ENCODE measurements at places on chromosomes 2 and 18.

DNA sequence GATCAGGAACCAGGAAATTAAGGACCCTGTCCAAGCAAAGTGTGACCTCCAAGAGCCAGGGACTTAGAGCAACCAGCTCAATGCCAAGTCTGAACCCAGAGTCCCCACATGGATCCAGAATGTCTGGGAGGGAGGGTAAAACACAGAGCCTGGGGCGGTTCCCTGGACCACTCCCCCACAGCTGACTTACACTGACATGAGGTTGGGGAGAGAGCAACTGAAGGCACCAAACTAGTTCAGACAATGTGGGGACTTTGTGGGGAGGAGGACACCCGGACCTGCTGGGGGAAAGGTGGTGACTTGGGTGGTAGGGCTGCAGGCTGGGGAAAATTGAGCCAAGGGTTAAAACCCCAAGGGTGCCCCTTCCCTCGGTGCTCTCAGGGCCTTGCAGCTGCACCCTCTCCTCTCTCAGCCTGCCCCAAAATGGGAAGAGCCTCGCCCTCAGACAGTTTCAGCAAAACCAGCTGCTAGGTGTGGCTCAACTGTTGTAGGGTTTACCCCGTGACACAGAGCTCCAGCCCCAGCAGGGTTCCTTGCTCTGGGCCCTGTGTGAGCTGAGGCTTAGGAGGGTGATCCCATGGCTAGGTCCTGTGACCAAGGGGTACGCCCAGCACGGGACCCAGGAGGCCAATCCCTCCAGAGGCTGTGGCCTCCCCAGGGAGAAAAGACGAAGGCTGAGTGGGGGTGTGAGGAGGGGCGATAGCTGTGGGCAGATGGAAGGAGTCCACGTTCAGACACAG lies 28.6 kb downstream of the MARCO start:
- no peak for DNase-seq

DNA sequence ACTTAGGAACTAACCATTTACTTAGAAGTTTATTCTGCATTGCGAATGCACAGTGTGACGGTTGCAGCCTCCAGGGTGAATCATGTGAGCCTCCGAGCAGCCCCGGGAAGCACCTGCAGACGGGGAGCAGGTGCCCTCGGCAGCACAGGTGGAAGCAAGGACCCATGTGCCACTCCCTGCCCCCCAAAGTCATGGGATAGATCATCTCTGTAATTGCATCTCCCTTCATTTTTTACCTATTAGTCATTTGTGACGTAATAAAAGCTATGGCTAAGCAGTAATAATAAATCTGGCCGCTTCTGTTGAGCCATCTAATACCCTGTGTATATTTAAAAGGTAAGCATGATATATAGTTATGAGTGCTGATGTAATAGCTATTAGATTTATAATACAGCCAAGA lies 97.2 kb downstream of the PTGR3 start:
- no peak for DNase-seq

DNA sequence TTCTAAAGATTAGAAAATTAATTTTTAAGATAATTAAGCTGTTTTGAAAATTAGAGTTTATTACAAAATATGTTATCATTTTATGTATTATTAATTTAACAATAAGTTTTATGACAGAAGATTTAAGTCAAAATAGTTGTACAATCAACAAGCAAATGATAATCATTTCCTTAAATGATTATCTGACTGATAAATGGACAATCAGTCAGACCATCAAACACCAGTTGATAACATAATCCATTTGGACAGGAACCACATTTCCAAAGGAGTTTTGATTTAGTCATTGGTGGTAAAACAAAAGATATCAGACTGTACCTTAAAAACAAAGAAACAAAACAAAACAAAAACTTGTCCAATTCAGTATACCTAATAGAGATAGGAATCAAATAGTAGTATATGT lies 1.9 kb downstream of the TFPI start:
- no peak for DNase-seq

DNA sequence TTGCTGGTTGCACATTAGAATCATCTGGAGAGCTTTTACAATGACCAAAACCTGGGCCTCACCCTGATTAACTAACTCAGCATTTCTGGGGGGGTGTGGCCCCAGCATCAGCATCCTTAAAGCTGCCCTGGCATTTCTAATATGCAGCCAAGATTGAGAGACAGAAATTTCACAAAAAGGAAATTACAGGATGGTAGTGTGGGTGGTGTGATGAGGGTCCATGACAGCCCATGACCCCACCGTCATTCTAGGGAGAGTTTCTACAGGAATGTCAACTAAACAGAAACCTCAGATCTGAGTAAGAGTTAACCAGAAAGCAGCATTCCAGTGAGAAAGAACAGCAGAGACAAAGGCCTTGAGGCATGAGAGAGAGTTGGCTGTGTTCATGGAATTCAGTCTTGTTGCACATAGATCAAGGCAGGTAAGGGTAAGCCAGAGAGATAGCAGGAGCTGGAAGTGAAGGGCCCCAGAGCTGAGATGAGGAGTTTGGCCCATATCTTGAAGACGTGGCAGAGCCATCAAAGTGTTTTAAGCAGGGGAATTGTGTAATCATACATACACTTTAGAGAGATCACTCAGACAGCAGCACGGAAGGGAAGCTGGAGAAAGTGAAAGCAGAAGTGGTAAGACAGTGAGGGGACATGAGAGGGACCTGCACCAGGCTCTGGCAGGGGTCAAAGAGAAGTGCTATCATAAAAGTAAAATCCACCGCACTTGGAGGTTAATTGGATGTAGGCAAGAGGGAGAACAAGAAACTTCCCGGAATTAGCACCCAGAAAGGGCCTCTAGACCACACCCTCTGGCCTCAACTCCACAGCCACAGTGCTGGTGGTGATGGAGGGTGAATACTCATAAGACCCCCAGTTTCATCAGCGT lies 7.8 kb upstream of the TRABD2A start:
- no peak for DNase-seq

GRCh38 chr18:34627137-34627920 lies 82.8 kb upstream of the DTNA start:
- DNase-seq: no peak

DNA sequence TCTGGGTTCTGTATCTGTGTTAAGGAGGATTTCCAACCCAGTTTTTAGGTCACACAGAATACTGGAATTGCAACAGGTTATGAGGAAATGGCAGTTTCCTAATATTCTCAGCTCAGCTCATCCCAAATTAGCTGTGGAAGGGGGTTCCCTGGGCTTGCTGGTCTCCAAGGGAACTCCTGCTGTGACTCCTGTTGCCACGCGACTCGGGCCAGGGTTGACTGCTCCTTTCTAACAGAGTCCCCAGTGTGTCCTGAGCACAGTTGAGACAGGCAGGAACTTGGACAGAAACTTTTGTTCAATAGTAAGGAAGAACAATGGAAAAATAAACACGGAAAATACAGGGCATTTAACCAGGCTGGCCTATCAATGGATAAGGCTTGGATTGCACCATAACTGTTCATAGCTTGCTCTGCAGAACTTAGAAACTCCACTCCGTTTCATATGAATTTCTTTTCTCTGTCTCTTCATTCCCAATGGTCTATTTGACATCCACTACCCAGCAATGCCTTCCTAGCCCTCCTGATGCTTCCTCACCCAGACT lies 3.8 kb upstream of the ROCK2 start:
- DNase-seq: no peak

DNA sequence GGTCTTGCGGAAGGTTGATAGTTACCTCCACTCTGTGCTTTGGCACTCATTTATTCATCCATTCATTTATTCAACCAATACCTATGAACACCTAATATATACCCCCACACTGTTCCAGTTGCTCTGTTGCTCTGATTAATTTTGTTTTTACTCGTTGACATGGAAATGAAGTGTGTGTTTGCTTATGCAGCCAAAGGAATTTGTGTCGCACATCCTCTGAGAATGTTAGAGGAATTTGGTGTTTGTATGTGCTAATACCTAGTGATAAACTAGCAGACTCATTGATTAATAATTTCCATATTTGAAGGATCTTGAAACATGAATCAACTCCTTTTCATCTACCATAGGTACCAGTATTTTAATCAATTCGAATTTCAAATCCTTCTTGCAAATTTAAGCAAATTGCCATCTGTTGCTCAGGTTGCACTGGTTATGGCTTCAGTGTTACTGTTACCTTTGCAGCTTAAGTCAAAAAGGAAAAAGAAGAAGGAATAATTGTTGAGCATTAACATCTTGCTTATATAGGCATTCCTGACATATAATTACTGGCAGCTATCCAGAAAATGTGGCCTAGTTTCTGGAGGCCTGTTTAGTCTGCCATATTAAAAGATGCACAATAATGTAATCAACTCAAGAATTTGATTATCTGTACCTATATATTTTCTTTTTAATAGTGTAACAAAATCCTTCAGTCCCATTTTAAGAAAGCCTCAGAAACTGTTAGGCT lies 25.7 kb upstream of the CRIM1 start:
- no peak for DNase-seq

- no peak for DNase-seq
Measured at GRCh38 chr2:52264911-52265310, 1233.0 kb upstream of the NRXN1 start.

GRCh38 chr18:54765636-54766375 lies 62.5 kb upstream of the RAB27B start:
- DNase-seq: no peak

DNA sequence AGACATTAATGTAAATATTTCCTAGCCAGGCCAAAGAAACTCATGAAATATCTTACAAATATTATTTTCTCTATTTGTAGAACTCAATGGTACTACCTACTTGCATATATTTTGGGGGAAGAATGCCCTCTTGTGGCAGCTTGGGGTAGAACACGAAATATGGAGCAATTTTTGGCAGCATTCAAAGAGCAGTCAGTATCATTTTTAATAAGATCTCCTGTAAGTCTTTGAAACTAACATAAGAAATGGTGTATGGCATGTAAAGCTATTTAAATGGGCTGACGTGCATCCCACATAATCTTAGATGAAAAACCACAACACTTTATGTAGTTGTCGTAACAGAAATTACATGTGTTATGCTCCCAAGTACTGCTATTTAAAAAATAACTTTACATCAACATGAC lies 62.3 kb upstream of the CCDC195 start:
- DNase-seq: no peak

- DNase-seq: no peak
Measured at GRCh38 chr2:143428700-143429099, 299.5 kb downstream of the ARHGAP15 start.

- DNase-seq: no peak
Measured at GRCh38 chr2:10502803-10503107, 54.6 kb upstream of the ODC1 start.

- no peak for DNase-seq
Measured at GRCh38 chr2:235024191-235024860, 72.5 kb downstream of the SH3BP4 start.

- no peak for DNase-seq
Measured at GRCh38 chr2:219954331-219954730, 326.9 kb downstream of the SLC4A3 start.

DNA sequence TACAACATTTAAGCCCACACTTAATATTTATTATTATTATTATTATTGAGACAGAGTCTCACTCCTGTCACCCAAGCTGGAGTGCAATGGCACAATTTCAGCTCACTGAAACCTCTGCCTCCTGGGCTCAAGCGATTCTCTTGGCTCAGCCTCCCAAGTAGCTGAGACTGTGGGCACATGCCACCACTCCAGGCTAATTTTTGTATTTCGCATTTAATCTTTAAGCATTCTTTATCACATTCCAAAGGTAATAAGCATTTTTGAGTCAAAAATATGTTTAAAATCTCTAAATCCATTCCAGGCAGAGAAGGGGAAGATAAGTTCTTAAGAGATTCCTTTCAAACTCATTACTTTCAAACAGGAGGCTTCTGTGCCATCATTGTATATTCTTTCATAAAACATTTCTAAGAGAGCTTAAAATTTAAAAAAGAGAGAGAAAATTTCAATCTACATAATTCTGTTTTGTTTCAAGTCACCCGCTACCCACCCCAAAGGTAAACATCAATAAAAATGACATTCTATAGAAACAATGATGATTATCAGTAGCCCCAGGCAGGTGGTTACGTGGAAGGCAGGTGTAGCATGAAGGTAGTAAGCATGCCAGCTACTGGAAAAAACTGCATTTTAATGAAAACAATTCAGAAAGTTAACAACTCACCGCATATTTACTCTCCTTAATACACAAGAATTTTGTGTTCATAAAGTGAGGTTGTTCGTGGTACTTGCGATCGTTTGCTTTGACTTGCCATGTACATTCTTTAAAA lies 84.4 kb upstream of the NARS1 start:
- DNase-seq: no peak

DNA sequence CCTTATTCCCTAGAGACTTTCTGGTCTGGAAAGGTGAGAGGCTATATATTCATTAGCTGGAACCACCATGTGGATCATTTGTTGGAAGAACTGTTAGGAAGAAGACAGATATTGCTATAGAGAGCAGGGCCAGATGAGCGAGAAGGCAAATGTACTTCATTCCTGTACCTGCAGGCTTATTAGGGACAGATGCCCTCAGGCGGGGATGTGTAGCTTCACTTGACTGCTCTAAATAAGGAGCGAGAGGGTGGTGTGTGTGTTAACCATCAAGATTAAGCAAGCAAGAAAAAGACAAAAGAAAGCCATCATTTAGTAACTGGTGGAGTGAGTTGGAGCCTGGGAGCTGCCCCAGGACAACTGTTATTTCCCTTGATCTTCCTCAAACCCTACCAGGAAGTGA lies 36.4 kb downstream of the NEDD4L start:
- DNase-seq: no peak

DNA sequence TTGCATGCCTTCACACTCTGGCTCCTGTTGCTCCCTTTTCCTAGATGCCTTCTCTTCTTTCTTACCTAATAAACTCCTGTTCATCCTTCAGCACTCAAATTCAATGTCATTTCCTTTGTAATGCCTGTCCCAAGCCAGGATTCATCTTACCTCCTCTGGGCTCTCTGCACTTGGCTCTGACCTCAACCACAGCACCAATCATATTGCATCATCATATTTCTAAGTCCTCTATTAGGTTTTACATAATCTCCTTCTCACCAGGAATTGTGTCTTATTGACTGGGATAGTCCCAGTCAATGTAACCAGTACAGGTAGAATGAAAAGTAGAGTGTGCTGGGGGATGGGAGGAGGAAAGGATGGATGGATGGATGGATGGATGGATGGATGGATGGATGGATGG lies 187.1 kb downstream of the NRP2 start:
- no peak for DNase-seq

GRCh38 chr18:39297225-39297624 lies 1731.6 kb upstream of the CELF4 start:
- no peak for DNase-seq

GRCh38 chr2:107785756-107786155 lies 40.9 kb upstream of the RGPD4 start:
- no peak for DNase-seq

DNA sequence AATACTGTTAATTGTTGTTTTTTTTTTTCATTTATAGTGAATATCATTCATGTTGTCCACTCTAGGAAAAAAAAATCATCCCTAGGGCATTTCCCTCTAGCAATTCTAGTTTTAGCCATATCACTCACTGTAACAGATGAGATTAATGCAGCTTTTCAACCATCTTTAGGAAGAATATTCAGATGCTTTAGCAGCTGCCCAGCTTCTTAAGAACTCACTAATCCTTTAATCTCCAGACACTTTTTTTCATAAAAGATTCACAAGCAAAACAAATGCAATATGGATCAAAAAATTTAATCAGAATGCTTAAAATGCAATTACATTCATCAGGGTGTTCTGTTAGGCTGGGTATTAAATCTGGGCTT lies 692.6 kb downstream of the ERBB4 start:
- DNase-seq: no peak

Measured in spleen (tissue), 13 donors.